ENCODE measurements at places on chromosomes 1 and 21.

GRCh38 chr1:2334366-2334765 is 57.0 kb downstream of the MORN1 start:
- no peak for DNase-seq

DNA sequence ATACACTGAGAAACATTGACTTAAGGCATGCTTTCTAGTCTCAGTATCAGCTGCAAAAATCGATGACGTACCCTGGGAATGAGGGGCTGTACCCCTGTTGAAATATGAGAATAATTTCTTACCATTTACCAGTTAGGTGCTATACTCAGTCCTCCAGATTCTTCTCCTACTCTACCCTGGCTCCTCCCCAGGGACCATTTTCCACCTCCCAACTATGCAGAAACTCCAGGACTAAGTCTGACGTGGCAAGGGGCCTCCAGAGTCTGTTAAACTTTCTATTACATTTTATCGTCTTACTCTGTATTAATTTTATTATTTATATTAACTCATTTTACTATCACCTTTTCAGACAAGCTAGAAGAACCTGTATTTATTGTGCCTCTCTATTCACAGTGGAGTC is 124.3 kb downstream of the CYYR1 start:
- DNase-seq: no peak

DNA sequence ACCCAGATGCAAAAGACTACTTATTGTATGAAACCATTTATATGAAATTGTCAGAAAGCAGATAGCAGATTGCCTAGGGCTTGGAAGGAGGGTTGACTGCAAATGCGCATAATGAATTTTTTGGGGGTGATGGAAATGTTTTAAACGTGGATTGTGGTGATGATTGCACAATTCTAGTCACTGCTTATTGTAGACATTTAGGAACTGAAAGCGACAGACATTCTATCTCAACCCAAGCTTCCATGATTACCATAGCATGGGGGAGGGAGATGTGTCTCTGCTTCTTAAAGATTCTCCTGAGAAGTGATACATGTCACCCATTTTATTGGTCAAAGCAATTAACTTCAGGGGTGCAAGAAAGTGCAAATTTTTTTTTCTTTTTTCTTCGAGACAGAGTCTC is 2.8 kb upstream of the MTF2 start:
- no peak for DNase-seq

GRCh38 chr1:54475946-54476516 is 69.8 kb upstream of the SSBP3 start:
- no peak for DNase-seq

DNA sequence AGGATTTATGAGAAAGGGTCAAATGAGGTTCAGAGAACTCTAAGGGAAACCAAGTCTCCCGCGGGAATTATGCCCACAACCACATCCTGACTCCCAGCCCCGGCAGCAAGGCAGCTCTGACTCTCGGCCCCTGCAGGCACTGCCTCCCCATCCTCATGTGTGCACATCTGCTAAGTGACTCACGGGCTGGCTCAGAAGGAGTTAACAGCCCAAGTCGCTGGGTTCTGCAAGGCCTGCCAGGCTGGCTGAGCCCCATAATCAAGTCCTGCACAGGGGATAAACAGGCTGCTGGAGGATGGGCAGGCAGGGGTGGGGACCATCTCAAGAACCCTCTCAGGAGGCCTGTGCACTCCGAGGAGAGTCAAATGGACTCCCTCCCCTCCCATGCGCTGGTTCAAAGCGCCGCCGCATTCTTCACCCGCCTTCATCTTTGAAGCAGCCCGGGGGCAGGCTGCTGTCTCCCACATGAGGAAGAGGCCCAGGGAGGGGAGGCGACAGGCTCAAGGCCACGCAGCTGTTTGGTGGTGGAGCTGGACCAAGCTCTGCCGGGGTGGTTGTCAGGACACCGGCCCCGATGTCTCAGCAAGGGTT is 344.3 kb downstream of the MATN1 start:
- DNase-seq: no peak

- DNase-seq: no peak
Observed at GRCh38 chr1:181763736-181764135, 280.4 kb downstream of the CACNA1E start.

DNA sequence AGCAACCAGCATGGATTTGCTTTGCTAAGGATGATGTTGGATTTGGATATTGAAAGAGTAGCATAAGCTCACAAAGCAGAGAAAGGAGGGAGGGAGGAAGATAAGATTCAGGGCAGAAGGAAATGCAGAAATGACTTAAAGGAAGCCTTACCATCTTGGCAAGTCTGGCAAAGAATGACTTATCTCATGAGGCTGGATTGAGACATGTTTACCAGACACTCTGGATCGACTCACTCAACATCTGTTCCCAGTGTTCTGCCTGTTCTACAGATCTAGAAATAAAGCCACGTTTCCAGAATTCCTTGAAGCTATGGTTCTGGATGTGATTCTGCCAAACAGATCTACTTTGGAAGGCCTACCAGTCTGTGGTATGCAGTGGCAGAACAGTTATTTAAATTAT is 38.8 kb upstream of the CTBS start:
- no peak for DNase-seq

GRCh38 chr1:209428241-209428921 is 155.1 kb upstream of the CAMK1G start:
- DNase-seq: no peak

DNA sequence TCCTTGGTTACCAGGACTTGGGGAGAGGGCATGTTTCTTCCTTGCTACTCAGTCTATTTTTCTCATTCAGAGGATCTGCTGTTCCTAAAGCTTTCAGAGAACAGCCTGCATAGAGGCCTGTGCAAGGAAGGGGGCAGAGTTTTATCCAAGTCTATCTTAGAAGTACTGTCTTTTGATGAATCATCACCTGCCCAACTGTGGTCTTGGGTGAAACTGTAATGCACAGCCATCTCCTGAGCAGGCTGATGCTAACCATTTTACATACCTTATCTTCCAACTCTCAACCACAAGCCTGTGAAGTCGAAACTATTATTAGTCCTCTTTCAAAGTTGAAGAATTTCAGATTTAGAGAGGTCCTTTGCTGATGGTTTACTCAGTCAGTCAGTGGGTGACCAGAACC is 368.0 kb downstream of the HHAT start:
- DNase-seq: peak; percentile 59

DNA sequence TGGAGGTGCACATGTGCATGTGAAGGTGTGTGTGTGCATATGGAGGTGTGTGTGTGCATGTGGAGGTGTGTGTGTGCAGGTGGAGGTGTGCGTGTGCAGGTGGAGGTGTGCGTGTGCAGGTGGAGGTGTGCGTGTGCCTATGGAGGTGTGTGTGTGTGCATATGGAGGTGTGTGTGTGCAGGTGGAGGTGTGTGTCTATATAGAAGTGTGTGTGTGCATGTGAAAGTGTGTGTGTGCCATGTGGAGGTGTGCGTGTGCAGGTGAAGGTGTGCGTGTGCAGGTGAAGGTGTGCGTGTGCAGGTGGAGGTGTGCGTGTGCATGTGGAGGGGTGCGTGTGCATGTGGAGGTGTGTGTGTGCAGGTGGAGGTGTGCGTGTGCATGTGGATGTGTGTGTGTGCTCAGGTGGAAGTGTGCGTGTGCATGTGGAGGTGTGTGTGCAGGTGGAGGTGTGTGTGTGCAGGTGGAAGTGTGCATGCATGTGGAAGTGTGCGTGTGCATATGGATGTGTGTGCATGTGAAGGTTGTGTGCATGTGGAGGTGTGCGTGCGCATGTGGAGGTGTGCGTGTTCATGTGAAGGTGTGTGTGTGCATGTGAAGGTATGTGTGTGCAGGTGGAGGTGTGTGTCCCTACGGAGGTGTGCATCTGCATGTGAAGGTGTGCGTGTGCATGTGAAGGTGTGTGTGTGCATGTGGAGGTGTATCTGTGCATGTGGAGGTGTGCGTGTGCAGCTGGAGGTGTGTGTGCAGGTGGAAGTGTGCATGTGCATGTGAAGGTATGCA is 13.5 kb downstream of the C1orf74 start:
- DNase-seq: no peak

GRCh38 chr21:28767523-28767922 is 225.2 kb downstream of the LTN1 start:
- DNase-seq: no peak

DNA sequence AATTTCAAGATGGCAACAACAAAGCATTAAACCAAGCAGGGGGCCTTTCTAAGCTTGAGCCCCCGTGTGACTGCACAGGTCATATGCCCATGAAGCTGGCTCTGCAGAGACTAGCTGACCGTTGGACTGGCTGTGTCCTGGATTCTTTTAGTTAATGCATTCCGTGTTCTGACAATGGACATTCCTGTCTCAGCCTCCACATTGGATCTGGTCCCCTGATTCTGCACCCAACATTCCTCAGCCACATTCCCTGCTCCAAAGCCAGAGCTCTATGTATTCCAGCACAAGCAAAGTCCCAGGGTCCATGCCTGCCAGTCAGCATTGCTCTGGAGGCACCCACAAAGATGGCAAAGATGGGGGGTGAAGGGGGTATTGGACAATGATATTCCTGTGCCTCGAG is 5.1 kb upstream of the NAV1 start:
- DNase-seq: no peak

DNA sequence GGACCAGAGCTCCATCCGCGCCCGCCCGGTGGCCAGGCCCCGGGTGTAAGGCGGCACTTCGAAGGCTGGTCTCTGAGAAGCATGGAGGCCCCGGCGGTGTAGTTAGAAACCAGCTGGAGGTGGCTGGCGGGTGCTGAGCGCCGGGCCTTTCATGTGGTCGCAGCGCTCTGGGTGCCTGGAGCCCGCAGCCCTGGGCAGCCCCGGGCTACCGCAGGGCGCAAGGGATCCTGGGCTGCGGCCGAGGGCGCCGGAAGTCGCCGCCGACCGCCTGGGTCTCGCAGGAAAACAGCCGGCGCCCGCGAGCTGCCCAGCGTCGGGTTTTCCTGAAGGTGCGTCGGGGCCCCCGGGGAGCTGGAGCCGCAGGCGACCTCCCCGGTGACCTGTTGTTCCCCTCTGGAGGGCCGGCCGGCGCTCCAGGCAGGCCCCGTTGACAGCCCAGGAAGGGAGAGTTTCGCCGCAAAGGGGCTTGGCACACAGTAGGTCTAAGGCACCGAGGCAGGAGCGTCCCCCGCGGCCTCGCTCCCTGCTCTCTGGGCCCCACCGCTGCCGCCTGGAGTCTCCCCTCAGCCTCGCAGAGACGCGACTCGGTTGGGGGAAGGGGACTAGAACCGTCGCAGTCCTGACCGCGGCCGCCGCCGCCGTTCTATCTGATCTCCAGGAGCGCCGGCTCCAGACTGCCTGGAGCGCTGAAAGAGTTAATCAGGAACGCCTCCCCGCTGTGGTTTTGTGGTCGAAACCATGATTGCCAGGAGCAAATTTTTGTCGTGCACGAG is 2.7 kb downstream of the GRHL3 start:
- peak; percentile 83 for DNase-seq

DNA sequence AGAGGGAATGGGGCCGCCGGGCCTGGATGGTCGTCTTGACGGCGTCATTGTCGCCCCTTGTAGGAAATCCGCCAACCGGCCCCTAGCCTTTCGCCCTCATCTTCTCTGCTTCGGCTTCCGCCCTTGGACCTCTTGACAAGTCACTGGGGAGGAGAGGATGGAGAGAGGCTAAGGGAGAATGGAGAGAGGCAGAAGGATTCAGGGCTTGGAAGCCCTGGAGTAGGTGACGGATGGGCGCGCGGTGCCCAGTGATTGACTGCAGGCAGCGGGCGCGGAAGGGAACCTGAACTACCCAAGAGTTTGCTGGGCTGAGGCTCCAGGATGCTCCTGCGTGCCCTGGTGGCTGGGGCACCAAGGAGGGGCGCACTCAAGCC is 651 bp downstream of the PDE4B start:
- DNase-seq: no peak

- DNase-seq: no peak
Observed at GRCh38 chr1:119310301-119310700, 58.3 kb upstream of the HAO2 start.

GRCh38 chr1:164660775-164661174 is 101.8 kb downstream of the PBX1 start:
- DNase-seq: no peak

DNA sequence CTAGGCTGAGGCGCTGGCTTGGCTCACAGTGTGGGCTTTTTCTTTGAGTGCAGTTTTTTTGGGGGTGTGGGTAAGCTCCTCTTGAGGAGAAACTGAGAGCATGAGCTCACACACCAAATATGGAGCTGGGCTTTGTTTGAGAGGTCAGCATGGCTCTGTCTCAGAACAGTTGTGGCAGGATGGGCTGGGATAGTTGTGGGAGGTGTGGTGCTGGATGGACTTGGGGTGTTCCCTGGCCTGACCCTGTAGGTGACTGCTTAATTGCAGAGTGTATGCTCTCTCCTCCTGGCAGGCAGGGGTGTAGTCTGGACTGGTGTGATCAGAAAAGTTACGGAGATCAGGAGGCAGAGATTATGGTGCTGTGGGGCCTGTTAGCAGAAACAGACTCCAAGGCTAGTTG is 64.3 kb upstream of the PGBD5 start:
- no peak for DNase-seq

DNA sequence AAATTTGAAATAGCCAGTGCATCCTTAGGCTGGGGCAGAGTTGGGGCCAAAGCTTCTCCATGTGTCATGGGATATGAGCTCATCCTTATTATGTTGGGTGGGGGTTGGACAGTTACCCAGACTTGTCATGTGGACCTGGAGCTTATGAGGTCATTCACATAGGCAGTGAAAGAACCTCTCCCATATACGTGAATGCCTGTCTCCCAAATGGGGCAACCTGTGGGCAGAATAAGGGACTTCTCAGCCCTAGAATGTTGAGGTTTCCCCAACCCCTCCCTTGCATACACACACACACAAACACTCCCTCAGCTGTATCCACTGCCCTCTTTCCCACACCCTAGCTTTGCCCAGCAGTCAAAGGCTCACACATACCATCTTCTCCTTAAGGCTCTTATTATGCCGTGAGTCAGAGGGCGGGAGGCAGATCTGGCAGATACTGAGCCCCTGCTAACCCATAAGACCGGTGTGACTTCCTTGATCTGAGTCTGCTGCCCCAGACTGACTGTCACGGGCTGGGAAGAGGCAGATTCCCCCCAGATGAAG is 2.3 kb upstream of the IVL start:
- DNase-seq: no peak

DNA sequence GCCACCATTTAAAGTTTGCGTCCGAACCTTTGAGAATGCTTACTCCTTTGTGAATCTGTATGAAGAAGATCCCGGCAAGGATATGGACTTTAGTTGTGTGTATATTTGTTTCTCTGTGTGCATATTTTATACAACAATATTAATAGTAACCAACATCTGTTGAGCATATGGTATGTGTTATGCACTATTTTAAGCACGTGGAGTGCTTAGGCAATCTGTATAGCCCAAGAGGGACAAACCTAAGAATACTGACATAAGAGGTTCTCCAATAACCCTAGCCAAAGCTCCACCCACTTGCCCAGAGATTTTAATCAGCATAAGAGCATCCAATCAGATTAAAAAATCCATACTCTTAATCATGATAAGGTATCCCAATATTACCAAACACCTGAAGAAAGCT is 92.7 kb downstream of the MAB21L3 start:
- no peak for DNase-seq
